ENCODE measurements at places on chromosomes 3 and 15. TPM values are rescaled to one million over a fixed set of nuclear protein-coding genes. Genes with fewer than 3 reads are reported as not detected.

DNA sequence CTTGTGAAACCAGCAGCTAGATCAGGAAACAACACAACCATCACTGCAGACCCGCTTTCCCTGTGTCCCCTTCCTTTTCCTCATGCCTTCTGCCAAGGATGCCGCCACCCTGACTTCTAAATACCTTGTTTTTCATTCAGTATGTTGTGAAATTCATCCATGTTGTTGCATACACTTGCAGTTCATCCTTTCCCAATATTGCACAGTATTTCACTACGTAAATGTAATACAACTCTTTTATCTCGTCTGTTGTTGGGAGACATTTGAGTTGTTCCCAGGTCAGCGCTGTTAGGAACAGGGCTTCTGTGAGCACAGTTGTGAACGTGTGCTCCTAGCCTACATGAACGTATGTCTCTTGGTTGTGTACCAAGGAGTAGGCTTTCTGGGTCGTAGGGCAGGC, 24.2 kb downstream of the TLNRD1 start:
- ATAC-seq: no peak

- ATAC-seq: no peak
Observed at GRCh38 chr3:170494766-170495165, 76.1 kb downstream of the CLDN11 start.

DNA sequence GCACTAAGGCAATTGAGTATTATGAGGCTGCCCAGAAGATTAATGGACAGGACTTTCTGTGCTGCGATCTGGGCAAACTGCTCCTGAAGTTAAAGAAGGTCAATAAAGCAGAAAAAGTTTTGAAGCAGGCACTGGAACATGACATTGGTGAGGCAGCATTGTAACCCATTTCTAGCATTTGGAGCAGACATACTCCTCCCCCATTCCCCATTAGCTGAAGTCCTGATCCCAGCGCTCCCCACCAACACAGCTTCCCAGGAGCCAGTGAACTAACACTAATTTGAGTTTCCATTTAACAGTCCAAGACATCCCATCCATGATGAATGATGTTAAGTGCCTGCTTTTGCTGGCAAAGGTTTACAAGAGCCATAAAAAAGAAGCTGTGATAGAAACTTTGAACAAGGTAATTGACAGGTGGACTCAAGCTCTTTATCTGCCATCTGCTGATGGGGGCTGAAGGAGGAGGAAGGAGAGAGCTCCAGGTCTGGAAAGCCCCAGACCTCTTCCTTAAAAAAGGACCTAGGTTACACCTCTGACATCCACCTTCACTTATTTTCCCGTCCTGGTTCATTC, 22.6 kb downstream of the CSRNP1 start:
- ATAC-seq: no peak

DNA sequence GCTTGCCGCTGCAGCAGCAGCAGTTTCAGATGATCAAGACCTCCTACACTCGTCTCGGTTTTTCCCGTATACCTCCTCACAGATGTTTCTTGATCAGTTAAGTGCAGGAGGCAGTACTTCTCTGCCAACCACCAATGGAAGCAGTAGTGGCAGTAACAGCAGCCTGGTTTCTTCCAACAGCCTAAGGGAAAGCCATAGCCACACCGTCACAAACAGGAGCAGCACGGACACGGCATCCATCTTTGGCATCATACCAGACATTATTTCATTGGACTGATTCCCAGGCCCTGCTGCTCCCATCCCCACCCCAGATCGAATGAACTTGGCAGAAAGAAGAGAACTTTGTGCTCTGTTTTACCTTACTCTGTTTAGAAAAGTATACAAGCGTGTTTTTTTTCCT, 17.6 kb downstream of the CALML4 start:
- ATAC-seq: peak; percentile 82

DNA sequence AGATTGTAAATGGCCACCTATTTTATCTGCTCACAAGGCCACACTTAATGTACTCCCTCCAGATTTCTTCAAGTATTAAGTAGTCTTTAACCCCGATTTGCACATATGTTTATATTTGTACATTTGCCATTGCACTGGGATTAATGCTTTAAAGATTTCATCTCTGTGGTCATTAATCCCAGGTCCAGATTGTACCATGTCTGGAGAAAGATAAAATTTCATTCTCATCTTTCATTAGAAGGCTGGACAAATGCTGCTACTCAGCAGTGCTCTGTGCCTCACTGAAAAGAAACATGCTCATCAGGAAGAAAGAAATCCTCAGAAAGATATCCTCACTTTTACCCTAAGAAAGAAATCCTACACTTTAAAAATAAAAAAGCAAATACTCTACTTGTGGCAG, 62.5 kb upstream of the LRRC3B start:
- no peak for ATAC-seq

GBE1 gene
- total RNA-seq: 59.4 TPM

- ATAC-seq: no peak
Observed at GRCh38 chr3:130576375-130577266, 59.6 kb downstream of the COL6A6 start.

DNA sequence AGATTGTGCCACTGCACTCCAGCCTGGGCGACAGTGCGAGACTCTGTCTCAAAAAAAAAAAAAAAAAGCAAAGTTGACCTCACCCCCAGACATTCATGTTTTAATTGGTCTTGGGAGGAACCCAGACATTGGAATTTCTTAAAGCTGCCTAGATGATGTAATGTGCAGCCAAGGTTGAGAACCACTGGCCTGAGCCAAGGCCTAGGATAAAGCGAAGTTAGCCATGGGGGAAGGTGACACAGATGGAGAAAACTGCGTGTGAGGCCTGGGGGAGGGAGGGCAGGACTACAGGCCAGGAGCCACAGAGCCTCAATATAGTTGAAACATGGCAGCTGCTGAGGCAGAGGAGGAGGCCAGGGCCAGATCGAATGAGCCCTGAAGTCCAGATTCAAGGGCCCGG, 21.0 kb downstream of the GLB1 start:
- no peak for ATAC-seq

DNA sequence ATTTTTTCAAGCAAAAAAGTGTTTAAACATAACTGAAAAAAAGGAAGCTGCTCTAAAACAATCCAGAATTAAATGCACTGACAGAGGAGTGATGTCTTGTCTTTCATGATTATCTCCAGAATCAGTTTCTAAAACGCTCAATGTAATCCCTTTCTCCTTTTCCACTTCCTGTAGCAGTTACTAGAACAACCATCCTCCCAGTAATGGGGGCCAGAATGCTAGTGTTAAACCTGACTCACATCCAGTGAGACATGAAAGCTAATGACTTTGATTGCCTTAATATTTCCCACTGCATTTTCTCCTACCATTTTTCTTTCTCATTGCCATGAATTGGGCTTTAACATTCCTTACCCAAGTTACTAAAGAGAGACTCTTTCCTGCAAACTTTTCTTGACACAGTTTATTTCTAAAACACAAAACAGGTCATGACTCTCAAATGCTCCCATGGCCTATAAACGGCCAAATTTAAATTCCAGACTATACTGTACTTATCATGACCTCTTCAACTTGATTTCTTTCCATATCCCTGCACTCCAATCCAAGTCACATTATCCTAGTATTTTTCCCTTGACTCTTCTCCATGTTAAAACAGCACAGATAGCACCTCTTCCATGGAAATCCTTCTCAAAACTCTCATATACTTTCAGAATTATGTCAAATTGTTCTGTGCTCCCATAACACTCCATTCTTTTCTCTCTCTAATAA, 341.4 kb downstream of the NAALADL2 start:
- ATAC-seq: no peak

EPHB3 gene
- 3.1 TPM for total RNA-seq

- no peak for ATAC-seq
Observed at GRCh38 chr3:31321620-31322019, 211.1 kb upstream of the STT3B start.

ACTC1 gene
- 8.1 TPM for total RNA-seq

DNA sequence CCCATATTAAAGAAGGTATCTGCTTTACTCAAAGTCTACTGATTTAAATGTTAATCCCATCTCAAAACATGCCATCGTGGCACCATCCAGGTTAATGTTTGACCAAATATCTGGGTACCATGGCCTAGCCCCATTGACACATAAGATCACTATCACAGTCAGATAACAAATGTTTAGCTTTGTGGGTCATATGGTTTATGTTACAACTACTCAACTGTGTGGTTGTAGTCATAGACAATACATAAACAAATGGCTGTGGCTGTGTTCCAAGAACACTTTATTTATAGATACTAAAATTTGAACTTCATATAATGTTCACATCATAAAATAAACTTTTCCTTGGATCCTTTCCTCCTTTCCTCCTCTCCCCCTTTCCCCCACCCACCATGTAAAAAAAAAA, 9.8 kb upstream of the SNRPN start:
- ATAC-seq: no peak

RYR3 gene
- total RNA-seq: 10.2 TPM

PARP14 gene
- total RNA-seq: 28.7 TPM

GRCh38 chr15:74050556-74051234, 31.7 kb downstream of the GOLGA6A start:
- ATAC-seq: no peak

- ATAC-seq: peak; percentile 89
Observed at GRCh38 chr15:99014803-99015697, 7.5 kb upstream of the PGPEP1L start.

GASK1A gene
- 49.3 TPM for total RNA-seq

CFAP100 gene
- total RNA-seq: not detected

DNA sequence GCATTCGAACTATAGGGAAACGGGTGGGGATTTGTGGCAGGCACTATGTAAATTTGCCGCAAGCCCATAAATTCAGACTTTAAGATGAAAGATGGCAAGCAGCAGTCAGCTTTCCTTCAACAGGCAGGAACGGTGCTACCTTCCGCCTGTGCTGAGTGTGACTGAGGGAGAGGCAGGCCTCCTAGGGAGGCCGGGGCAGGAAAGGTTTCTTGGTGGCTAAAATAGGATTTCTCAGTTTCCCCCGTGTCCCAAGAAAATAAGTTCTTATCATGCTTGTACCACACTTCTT, 12.5 kb downstream of the FLNB start:
- ATAC-seq: peak; percentile 35

HESX1 gene
- not detected for total RNA-seq

GRCh38 chr3:113002679-113003078, 11.9 kb downstream of the GTPBP8 start:
- peak; percentile 22 for ATAC-seq
